Endothelial cell (in vitro differentiated cells): ENCODE measurements at places on chromosomes 6 and 20.

DNA sequence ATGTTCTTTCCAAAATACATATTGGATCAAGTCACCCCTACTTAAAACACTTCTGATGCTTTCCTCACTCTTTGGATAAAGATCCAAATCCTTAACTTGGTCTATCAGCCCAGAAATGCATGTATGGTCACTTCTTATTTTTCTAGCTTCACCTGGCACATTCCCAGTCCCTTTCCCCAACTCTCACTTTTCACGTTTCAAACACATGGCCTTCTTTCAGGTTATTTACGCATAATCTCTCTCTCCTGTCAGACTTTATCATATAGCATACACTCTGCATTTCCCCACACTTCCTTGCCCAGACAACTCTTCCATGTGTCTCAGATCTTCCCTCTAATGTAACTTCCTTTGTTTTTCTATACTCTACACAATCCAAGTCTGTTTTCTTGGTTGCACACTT, 12.8 kb downstream of the PHIP start:
- no peak for DNase-seq

DNA sequence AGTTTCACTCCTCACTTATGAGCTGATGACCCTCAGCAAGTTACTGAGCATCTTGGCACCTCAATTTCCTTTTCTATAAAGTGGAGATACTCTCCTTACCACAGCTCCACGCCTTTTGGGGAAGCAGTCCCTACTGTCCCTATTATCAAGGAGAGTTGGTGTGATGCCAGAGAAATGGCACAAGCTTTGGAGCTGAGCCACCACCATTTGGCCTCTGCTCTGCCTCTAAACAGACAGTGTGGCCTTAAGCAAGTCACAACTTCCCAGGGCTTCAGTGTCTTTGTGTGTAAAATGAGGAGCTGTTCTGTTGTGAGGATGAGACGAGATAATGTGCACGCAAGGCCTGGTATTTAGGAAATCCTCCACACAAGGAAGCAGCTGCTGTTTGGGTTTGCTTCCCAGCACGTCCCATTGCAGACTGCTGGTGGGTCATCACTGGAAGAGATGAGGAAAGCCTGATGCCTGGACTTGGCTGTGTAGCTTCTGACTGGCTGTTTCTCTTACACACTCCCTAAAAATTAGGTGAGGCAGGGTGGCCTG, 18.5 kb downstream of the NSFL1C start:
- no peak for DNase-seq

DNA sequence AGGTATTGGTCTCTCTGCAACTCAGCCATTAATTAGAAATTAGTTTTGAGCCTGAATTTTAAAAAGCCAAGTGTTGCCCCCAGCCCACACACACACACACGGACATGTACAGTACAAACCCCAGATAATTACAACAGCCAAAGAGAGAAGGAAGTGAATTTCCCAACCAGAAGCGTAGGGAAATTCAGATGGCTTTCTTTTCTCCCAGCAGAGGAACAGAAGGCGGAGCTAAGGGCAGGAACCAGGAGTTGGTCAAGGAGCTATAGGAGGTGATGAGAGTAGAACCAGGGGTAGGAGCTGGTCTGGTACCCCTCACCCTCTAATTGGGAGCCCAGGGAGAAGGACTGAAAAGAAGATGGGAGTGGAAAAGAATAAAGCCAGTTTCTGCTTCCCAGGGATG, 3.9 kb upstream of the ZBTB9 start:
- no peak for DNase-seq

GRCh38 chr20:6698723-6699122, 68.8 kb upstream of the BMP2 start:
- no peak for DNase-seq

- no peak for DNase-seq
Observed at GRCh38 chr20:55557191-55557590, 448.1 kb downstream of the CBLN4 start.

DNA sequence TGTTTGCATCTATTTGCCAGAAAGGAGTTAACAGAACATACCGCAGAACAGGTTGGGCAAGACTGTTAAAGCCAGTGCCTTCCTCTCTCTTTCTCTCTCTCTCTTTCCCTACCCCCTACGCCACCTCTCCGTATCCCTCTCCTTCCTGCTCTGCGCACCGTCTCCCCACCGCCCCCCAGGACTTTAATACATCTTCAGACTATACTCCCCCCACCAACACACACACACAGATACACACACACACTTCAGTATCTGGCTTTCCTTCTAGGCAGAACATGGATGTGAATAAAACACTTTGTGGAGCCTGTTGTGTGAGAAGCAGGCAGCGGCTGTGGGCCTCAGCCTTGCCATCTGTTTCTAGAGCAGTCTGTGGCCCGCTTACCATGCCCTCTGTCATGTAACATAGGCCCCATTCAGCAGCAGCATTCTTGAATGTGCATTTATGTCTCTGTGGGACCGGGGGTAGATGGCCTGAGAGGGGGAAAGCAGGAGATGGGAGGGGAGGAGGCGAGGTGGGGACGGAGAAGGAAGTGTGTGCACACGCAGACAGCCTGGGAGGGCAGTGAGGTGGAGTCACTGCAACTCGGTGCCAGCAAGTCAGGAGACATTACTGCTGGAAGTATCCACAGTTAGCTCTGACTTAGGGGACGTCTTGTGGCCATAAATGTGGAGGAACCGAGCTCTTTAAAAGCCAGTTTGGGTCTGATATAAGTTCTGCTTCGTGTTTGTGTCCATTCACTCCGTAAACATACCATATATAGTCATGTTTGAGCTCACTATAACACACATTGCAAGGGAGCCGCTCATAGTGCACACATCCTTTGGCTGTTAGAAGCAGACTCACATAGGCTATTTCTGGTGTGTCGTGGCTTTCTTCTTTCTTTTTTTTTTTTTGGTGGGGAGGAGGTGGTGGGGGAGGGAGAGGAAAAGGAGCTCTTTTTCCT, 38.4 kb downstream of the RREB1 start:
- no peak for DNase-seq

- DNase-seq, result no peak
Observed at GRCh38 chr20:51391926-51392325, 150.6 kb downstream of the NFATC2 start.

GRCh38 chr20:17155401-17155800, 71.4 kb upstream of the PCSK2 start:
- no peak for DNase-seq

DNA sequence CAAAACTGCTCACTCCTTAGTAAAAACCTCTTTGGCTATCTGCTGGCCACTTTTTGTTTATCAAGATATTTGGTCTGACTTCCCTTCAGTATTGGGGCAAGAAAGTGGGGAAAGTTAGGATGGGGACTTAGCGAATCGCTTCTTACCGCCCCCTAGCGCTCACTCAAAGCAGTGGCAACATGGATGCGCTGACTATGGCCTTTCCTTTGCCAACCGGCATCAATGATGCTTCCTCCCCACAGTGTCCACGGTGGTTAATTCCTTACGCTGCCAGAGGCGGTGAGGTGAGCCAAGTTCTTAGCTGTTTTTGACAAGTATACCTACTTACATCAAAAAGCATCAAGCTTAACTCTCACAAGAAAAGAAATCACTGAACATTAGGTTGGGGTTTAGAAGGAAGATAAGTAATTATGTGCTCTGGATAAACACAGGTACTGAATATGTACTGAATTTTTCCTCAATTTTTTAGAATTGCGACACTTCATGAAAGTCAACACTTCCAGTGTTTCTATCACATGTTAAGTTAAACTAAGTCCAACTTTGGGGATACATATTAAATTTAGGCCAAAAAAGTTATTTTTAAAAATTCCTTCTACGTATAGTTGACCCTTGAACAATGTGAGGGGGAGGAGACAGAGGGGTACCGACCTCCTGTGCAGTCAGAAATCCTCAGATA, 86.7 kb downstream of the GMDS start:
- peak; percentile 63 for DNase-seq

GRCh38 chr6:15662326-15663129, at the start of gene DTNBP1:
DTNBP1 (minus strand) TSS chr6:15663028; CDS start chr6:15662869, 159 bp downstream.
- peak; percentile 84 for DNase-seq

GRCh38 chr20:52001999-52002666, 189.4 kb downstream of the ZFP64 start:
- DNase-seq, result peak; percentile 13

DNA sequence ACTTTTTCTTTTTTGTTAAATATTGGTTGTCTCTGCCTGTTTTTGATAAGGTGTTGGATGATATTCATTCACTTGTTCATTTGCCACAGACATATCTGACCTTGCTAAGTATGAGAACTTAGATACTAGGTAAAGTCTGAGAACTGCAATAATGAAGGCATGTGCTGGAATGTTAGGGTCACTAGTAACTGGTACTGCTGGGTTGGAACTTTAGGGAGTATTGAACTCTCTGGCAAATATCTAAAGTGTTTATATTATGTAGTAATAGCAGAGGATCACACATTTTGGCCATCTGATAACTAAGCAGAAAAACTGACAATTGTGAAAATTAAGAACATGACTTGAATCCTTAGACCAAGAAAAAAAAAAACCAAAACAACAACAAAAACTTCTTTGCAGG, 162.7 kb downstream of the MEI4 start:
- no peak for DNase-seq

GRCh38 chr20:47547034-47547387, 45.3 kb downstream of the NCOA3 start:
- DNase-seq, result no peak

DNA sequence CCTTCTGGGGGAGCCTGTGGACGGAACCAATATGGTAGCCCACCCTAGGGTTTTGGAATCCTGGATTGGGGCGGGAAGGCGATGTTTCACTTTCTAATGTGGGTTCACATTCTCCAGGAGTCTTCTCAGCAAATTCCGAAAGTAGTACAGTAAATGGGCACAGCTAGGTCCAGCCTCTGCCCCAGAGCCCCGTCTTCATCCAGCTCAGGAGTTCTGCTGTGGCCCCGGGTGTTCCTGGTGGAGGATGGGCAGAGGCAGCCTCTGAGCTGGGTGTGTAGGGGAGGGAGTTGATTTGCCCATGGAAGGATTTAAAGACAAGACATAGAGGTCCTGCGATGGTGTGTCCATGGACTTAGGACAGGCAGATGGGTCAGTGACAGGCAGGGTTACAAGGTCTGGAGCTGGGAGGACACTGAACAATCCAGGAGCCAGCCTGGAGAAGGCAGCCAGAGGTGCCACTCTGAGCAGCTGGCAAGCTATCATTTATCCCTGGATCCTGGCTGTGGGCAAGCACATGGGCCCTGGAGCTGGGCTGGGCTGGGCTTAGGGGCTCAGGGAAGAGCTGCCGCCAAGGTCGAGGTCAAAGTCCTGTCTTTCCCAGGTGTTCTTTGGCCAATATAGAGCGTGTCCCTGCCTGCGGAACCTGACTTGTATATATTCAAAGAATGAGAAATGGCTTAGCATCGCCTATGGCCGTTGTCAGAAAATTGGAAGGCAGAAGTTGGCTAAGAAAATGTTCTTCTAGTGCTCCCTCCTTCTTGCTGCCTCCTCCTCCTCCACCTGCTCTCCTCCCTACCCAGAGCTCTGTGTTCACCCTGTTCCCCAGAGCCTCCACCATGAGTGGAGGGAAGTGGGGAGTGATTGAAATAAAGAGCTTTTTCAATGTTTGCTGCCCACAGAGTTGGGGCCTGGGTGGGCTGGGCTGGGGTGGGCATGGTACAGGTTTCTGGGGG, 6.7 kb downstream of the CLPSL1 start:
- DNase-seq, result no peak

- no peak for DNase-seq
Observed at GRCh38 chr6:41736800-41737555, 1.6 kb upstream of the TFEB start.

- DNase-seq, result no peak
Observed at GRCh38 chr6:90005048-90005827, 111.0 kb downstream of the GJA10 start.

- no peak for DNase-seq
Observed at GRCh38 chr6:47160702-47161101, 118.6 kb upstream of the ADGRF1 start.

- DNase-seq, result peak; percentile 48
Observed at GRCh38 chr6:136927292-136927691, 5.2 kb downstream of the SLC35D3 start.

DNA sequence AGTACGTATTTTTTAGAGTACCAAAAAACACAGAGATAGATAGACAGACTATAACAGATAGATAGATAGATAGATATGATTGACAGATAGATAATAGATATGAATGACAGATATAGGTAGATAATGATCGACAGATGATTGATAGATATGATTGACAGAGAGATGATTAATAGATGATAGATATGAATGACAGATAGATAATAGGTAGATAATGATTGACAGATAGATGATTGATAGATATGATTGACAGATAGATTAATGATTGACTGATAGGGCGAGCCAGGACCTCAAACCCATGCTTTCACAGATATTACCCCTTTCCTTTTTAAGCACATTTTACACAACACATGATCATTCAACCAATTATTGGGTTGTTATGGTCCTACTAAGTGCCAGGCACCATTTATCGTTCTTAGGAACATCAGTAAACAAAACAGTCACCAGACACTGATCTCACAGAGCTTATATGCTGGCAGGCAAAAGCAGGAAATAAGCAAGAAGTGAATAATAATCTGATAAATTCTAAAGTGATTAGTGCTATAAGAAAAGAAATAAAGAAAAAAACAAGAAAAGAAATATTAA, 11.6 kb downstream of the MAFB start:
- DNase-seq, result no peak

DNA sequence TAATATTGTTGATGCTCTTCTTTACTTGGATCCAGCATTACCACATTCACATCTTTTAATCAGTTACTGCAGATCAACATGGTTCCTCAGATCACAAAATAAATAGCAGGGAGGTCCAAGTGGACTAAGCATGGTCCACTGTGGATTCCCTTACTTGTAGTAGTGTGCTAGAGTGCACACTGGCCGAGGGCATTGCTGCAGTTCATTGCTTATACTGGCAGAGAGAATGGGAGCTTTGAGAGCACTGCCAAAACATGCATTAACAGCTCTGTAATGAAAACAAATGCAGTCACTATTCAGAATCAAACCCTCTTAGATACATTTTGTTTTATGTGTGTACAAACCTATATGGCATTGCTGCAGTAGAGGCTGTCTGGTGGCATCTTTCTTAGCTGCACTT, 471.5 kb downstream of the CD109 start:
- no peak for DNase-seq

DNA sequence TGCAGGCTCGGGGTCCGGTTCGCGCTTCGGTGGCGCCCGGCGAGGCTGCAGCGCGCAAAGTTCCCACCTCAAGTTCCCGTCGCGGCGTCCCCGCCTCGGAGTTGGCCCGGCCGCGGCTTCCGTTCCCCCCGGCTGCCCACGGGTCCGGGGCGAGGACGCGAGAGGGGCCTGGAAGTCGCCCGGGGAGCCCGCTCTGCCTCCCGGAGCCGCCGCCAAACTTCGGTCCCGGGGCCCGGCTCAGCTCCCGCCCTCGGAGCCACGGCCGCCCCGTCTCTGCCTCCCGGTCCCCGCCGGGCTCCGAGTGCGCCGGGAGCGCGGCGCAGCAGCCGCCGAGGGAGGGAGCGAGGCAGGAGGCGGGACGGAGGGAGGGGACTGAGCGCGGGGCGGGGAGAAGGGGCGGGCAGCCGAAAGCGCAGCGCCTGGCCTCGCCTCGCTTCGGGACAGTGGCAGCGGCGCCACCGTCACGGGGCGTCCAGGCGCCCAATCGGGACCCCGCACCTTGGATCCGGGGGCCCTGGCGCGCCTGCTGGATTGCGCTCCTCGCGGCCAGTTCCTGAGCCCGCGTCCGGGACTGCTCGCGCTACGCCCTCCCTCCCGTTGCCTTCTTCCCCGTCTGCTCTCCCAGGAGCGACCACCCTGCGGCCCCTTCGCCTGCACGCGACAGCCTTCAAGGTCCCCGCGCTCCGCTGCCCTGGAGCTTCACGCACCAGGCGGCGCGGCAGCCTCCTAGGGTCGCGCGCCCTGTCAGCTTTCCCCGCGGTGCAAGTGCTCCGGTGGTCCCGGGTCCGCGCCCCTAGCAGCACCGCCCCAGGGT, at the start of gene KCNG1:
Gene KCNG1 (minus strand): TSS at position 305 of the 814 bp plus-strand sequence. CDS start 12,769 bp downstream, outside the sequence.
- DNase-seq, result peak; percentile 81

GRCh38 chr6:149316740-149317643, 520 bp upstream of the TAB2 start:
- DNase-seq, result peak; percentile 91
